ENCODE measurements at places on chromosomes 12 and 14.
A peak's percentile ranks its signal among the peaks of the same experiment; 100 is the strongest.

DNA sequence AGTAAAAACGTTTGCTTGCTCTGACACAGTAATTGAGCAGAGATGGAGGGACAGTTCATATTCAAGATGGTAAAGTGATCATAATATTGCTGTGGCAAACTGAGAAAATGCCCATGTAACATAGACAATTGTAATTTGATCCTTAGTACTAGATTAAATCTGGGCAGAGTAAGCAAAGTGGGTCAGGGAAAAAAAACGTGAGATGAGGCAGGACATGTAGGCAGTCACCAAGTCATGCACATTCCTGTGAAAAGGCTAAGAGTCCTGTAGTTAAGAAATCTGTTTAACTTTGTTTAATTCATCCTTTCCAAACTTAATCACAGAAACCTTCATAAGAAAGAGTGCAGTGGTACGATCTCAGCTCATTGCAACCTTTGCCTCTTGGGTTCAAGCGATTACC, 16.1 kb downstream of the BTBD7 start:
- DNase-seq = no peak

- DNase-seq = no peak
These were observed 195.4 kb upstream of the LHX5 start for GRCh38 chr12:113667095-113667494.

DNA sequence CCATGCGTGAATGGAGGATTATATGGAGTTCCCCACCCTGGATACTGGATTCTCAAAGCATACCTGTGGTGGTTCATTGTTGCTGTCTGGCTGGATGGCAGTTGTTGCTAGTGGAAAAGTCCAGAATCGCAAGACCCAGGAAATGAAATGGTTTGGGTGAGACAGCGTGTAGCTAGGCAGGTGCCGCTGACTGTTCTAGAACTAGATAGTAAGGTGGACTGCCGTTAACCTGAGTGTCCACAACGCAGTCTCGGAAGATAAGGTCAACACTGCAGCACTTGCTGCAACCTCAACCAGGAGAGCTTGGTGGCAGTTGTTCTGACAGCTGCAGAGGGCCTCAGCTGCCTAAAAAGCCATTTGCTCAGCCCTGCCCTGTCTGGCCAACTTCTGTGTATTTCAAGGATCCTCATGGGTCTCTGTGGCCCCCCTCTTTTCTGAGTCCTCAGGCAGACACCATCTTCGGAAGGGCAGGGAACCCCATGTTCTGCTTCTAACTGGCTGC, 15.5 kb upstream of the IRF2BPL start:
- peak; percentile 58 for DNase-seq

DNA sequence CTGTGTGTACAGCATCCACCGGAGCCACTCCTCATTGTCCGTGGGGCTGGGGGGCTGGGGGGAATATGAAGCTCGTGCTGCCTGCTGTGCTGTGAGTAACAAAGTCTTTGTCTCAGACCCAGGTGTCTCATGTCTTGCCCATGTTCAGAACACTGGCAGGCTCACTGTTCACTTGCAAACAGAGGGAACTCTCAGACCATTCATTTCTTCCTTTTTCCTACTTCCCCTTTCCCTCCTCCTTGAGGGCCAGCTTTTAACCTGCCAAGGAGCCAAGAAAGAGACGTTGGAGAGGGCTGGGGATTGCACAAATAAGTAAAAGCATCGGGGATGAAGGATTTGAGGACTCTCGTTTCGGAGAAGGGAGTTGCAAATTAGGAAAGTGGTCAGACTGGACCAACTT, 21.6 kb downstream of the GPR132 start:
- DNase-seq = no peak

DNA sequence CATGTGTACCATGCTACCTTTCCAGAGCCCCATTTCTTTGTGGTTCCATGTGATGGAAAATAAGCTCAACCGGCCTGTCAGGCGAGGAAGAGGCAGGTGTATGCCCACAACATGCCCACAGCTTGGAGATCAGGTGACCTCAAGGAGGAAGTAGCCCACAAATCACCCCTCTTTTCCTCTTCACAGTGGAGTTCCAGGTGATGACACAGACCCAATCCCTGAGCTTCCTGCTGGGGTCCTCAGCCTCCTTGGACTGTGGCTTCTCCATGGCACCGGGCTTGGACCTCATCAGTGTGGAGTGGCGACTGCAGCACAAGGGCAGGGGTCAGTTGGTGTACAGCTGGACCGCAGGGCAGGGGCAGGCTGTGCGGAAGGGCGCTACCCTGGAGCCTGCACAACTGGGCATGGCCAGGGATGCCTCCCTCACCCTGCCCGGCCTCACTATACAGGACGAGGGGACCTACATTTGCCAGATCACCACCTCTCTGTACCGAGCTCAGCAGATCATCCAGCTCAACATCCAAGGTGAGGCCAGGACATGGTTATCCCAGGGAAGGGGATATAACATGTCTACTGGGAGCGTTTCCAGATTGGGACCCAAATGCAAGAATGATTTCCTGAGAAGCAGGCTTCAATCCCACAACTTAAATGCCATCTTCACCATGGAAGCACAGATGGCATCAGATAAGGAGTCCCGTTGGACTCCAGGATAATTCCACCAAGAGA, 5.5 kb downstream of the TAPBPL start:
- no peak for DNase-seq

- DNase-seq = no peak
These were observed 191.3 kb downstream of the BTG1 start for GRCh38 chr12:91954326-91954725.

DNA sequence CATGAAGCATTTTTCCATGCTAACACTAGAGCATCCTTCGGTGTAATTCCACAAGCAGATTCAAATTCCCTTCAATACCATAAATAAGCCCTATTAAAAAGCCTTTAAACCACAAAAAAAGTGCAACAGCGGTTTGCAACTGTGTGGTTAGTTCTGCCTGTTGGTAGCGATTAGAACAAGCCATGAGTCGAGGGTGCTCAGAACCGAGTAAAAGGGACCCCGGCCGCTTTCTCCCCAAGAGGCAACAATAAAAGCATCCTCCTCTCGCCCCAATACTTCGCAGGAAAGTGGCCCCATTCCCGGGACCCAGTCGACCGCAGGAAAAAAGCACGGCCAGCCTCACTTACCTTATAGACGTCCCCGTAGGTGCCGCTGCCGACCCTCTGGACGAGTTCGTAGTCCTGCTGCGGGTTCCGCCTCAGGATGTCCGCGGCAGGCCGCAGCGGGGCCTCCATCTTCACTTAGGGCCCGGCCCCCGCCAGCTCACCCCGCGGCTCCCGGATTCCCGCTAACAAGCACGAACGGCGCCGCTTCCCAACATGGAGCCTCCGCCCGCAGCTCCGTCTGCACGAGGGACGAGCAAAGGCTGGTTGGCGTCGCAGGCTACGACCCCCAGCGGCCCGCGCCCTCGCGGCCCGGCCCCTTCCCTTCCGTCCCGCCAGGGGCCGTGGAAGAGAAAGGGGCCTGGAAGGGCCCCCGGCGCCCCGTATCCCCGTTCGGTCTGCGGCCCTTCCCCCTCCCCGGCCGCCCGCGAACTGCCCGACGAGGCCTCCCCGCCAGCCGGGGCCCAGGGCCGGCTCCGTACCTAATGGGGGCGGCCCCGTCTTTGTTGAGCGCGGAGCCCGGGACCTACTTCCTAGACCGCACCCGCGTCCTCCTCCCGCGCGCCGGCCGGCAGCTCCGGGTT, 521 bp downstream of the MAP4K5 start:
- peak; percentile 88 for DNase-seq

DNA sequence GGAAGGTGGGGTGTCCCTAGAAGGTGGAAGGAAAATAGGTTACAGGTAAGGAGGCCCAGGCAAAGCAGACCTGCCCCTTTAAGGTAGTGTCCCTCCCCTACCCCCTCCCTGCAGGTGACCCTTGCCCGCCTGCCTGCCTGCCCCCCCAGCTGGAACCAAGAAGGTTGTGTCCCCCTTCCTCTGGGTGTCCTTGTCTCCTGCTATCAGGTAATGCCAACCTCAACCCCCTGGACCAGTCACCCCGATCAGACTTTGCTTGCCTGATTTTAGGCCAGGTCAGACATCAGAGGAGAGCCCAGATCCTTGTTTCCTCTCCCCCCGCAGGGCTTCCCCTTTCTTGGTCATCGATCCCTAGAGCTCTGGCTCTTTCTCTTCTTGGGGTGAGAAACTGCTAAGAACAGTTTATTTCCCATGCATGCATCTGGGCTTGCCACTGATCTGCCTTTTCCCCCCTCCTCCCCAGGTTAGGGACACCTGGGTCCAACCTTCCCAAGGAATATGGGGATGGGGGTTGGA, at the start of gene SLC39A5:
SLC39A5 (plus strand) TSS at position 136 of the 516 bp plus-strand sequence. CDS start 1,224 bp downstream, outside the sequence.
- no peak for DNase-seq

GRCh38 chr12:6825398-6826124, 2.6 kb upstream of the P3H3 start:
- DNase-seq = peak; percentile 98

DNA sequence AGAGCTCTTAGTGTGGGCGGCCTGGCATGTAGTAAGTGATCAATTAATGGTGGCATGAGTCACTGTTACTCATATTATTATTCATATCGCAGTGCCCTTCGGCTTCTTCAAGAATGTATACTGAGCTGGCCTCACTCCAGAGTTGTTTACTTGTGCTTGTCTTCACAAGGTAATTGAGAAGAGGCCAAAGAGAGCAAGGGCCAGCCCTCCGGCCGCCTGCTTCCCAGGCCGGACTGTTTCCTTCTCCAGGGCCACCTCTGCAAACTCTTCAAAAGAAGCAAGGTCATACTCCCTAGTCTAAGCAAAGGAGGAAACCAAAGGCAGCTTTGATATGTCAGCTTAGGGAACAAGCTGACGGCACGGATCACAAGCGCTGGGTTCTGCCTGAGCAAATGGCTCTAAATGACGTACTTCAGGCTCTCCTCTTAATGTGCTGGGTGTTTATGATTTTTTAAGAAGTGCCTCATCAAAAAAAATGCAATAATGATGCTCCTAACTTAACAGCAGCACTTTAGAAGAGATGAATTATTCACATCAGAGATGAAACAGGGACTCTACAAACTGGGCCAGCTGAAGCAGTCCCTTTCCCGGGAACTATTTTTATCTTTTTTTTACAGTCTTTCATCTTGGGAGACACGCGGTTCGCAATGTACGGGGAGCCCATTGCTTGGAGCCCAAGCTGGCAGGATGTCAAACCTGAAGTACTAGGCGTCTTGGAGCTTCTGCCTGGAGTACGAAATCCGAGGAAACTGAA, 65.6 kb upstream of the DLK1 start:
- DNase-seq = no peak

- no peak for DNase-seq
These were observed 48.2 kb downstream of the AREL1 start for GRCh38 chr14:74664717-74665116.

GRCh38 chr12:57119294-57120085, 8.3 kb upstream of the STAT6 start:
- no peak for DNase-seq

GRCh38 chr12:124698211-124698997, 131.0 kb upstream of the NCOR2 start:
- DNase-seq = peak; percentile 70

DNA sequence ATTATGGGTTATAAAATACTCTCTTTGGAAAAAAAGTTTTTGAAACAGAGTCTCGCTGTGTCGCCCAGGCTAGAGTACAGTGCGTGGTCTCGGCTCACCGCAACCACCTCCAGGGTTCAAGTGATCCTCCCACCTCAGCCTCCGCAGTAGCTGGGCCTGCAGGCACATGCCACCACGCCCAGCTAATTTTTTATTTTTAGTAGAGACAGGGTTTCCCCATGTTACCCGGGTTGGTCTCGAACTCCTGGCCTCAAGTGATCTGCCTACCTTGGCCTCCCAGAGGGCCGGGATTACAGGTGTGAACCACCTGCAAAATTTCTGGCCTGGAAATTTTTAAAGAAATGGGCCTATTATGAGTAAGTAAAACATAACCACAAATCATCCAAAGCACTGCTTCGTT, 3.8 kb downstream of the USP15 start:
- DNase-seq = no peak

- DNase-seq = peak; percentile 82
These were observed 2.0 kb upstream of the SETD1B start for GRCh38 chr12:121801595-121802484.

DNA sequence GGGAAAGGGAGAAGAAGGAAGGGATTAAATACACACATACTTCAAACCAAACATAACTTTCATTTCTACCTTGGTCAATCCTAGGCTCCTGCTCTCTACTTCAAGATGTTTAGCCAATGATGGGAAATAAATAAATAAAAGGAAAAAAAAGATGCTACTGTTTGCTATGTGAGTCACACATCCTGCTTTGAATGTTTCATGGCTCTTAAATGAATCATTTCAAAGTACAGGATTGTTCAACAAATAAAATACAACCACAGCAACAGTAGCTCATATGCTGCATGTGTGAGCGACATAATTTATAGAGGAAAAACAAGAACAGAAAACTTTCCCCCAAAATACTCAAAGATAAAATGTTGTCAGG, 54.3 kb upstream of the NPFF start:
- DNase-seq = no peak

- no peak for DNase-seq
These were observed 614 bp downstream of the FKBP3 start for GRCh38 chr14:45133683-45134050.

- no peak for DNase-seq
These were observed 113.1 kb upstream of the OVCH1 start for GRCh38 chr12:29610473-29611170.

DNA sequence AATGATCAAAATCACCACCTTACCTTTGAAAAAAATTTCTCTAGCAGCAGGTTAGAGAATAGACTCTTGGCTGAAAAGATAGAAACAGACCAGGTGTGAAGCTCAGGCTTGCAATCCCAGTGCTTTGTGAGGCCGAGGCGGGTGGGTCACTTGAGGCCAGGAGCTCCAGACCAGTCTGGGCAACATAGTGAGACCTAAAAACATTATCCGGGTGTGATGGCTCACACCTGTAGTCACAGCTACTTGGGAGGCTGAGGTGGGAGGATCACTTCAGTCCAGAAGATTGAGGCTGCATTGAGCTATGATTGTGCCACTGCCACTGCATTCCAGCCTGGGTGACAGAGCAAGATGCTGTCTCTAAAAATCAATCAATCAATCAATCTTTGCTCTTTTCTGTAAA, 105.3 kb upstream of the TBX3 start:
- no peak for DNase-seq

DNA sequence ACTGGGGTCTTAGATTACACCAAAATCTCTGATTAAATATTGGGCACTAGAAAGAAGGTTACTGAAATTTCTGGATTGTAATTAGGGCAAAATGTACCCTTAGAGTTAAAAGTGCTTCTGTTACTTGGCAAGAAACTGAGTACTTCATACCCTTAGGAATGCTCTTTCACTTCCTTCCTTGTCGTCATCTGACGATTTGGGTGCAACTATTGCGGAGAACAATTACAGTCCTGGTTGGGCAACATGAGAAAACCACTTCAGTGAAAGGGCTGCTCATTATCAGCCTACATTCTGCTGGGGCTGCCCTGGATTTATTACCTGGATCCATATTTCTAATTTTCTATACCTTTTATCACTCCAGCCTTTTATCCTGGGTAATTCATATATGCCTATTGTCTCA, 348.5 kb upstream of the MDGA2 start:
- DNase-seq = no peak

- peak; percentile 35 for DNase-seq
These were observed 677 bp downstream of the NOS1 start for GRCh38 chr12:117360551-117361346.

- no peak for DNase-seq
These were observed 5.0 kb upstream of the FBRSL1 start for GRCh38 chr12:132484891-132485441.

GRCh38 chr12:46858368-46858767, 32.6 kb upstream of the SLC38A4 start:
- no peak for DNase-seq

Measured in eye (tissue), 1 donor.